Natural killer cell (primary cell): ENCODE measurements at places on chromosomes 2 and 18. TPM values are rescaled to one million over a fixed set of nuclear protein-coding genes. Genes with fewer than 3 reads are reported as not detected.

DNA sequence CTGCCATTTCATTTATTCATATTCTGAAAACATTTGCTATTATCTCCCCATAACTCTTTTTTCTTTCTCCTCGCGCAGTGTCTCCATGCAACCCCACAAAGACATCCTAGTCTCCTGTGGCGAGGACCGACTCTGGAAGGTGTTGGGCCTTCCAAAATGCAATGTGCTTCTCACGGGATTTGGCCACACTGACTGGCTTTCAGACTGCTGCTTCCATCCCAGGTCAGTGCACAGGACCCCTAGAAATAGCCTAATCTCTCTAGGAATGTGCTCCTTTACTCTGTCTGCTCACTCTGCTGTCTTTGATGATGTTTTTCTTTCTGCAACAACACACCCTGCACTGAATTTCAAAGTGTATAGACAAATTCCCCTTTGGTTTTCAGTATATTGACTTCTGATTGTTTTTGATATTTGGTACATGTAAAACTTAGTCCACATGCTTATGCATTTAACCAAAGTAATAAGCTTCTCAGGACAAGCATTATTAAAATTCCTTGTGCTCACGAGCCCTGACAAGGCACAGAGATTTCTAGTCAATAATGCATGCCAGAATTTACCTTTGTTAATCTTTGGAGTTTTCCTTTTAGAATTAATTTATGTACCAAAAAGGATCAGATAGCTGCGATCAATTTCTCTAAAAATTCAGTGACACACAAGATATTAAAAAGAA, 548.3 kb upstream of the VWC2L start:
- H3K27me3 ChIP-seq, result no peaks in the 10 kb centered on the region
- no peaks in the 10 kb centered on the region for H3K36me3 ChIP-seq
- no peak for DNase-seq
- no peaks in the 10 kb centered on the region for H3K4me1 ChIP-seq
- H3K27ac ChIP-seq, result no peak overlapping the region

- no peaks in the 10 kb centered on the region for H3K36me3 ChIP-seq
- no peak overlapping the region for H3K27ac ChIP-seq
These were observed 8.9 kb downstream of the ARHGEF4 start for GRCh38 chr2:130845505-130846085.

DNA sequence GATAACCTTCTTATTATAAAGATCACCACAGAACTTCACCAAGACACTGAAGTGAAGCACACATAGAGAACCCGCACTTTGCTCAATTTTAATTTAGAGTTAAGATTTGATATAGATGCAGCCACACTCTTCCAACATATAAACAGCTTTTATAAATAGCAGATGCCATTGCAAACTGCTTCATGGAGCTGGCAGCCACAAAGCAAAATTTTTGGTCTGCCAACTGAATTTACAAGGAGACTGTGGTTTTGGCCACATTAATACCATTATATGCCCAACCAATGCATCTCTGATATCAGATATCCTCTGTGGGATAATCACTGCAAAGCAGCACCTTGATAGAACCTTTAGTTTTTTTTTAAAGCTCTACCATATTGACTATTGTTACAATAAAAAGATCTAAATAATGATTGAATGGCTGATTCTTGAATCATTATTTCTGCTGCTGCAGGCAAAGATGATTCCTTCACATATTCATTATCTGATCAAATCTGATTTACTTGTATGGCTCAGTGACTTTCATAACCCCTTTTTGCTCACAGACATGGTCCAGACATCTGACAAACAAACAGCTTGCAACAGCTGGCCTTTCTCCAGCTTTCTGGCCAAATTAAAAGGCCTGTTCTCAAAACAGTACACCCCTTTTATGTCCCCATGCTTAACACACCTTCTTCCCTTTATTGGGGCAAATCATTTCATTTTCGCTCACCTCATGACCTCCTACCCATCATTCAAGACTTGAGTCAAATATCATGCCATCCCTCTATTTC, 88.4 kb downstream of the METTL4 start:
- no peaks in the 10 kb centered on the region for H3K36me3 ChIP-seq
- no peak overlapping the region for H3K4me3 ChIP-seq
- H3K4me1 ChIP-seq, result no peaks in the 10 kb centered on the region

- no peak overlapping the region for H3K27ac ChIP-seq
- H3K4me3 ChIP-seq, result no peak overlapping the region
- H3K27me3 ChIP-seq, result no peaks in the 10 kb centered on the region
These were observed 34.6 kb downstream of the IAH1 start for GRCh38 chr2:9508931-9509330.

DNA sequence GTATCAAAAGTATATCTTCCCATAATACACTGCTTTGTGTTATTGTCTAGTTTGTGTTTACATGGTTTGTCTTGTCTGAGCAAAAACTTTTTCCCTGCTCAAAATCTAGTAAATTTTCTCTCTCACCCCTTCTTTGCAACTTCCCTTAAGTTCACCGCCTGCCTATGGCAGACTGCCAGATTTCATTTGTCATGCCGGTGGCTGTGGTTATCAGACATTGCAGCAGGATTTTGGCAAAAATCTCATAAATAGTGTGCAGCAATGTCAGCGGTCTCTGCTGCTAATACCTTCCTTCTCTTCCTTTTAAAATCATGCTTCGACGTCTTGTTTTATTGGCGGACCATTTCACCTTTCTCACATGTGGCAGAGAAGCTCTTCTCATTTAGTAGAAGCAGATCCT, 45.6 kb upstream of the TMEM178A start:
- H3K36me3 ChIP-seq, result no peaks in the 10 kb centered on the region
- H3K4me1 ChIP-seq, result no peaks in the 10 kb centered on the region
- DNase-seq, result peak; percentile 31
- H3K4me3 ChIP-seq, result no peak overlapping the region
- H3K27ac ChIP-seq, result no peak overlapping the region
- no peaks in the 10 kb centered on the region for H3K27me3 ChIP-seq

GRCh38 chr2:207617011-207617671, 8.1 kb downstream of the METTL21A start:
- DNase-seq, result no peak
- H3K4me1 ChIP-seq, result no peaks in the 10 kb centered on the region
- H3K4me3 ChIP-seq, result no peak overlapping the region
- H3K27me3 ChIP-seq, result no peaks in the 10 kb centered on the region
- no peak overlapping the region for H3K27ac ChIP-seq

GRCh38 chr2:125644257-125644656, 1011.7 kb upstream of the GYPC start:
- H3K4me1 ChIP-seq, result no peaks in the 10 kb centered on the region
- H3K4me3 ChIP-seq, result no peak overlapping the region
- no peak for DNase-seq
- H3K27me3 ChIP-seq, result no peaks in the 10 kb centered on the region

DNA sequence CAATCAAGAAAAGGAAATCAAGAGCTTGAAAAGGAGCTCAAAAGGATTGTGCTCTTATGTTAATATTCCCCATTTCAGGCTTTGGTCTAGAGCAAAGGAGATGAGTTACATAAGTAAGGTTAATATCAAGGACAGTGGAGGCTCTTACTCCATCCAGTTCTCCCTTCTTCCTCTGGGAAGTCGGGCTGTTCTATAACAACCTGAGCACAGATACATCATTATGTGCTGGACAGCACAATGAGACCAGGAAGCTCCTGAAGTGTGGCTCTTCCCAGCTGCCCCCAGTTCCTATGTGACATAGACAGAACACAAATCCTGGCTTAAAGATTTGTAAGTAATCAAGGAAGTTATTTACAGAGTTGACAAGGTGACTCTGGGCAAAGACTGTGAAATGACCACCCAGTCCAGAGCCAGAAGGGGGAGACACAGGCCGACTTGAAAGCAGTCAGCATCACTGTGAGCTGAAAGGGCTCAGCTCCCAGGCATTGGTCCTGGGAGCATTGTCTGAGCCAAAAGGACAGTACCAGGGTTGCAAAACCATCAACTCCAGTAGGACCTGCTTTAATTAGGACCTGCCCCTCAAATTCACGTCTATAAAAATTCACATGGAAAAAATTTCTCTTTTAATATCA, 917.6 kb upstream of the ACVR2A start:
- no peak overlapping the region for H3K27ac ChIP-seq
- no peak for DNase-seq
- H3K27me3 ChIP-seq, result no peaks in the 10 kb centered on the region
- no peaks in the 10 kb centered on the region for H3K36me3 ChIP-seq
- no peaks in the 10 kb centered on the region for H3K4me1 ChIP-seq

GRCh38 chr2:10087360-10087759, 7.1 kb upstream of the CYS1 start:
- no peak overlapping the region for H3K27ac ChIP-seq
- no peak for DNase-seq
- H3K4me1 ChIP-seq, result peaks cover 12% of the 10 kb centered on the region

GRCh38 chr2:7452110-7452876, 535.1 kb downstream of the RNF144A start:
- DNase-seq, result no peak
- no peaks in the 10 kb centered on the region for H3K36me3 ChIP-seq
- peaks cover 32% of the 10 kb centered on the region for H3K4me1 ChIP-seq
- H3K4me3 ChIP-seq, result no peak overlapping the region
- peak overlapping the region; percentile 70 for H3K27ac ChIP-seq

GRCh38 chr2:3805201-3805939, 102.0 kb downstream of the DCDC2C start:
- no peak for DNase-seq
- H3K36me3 ChIP-seq, result no peaks in the 10 kb centered on the region
- no peaks in the 10 kb centered on the region for H3K27me3 ChIP-seq
- H3K4me3 ChIP-seq, result no peak overlapping the region
- no peaks in the 10 kb centered on the region for H3K4me1 ChIP-seq

DNA sequence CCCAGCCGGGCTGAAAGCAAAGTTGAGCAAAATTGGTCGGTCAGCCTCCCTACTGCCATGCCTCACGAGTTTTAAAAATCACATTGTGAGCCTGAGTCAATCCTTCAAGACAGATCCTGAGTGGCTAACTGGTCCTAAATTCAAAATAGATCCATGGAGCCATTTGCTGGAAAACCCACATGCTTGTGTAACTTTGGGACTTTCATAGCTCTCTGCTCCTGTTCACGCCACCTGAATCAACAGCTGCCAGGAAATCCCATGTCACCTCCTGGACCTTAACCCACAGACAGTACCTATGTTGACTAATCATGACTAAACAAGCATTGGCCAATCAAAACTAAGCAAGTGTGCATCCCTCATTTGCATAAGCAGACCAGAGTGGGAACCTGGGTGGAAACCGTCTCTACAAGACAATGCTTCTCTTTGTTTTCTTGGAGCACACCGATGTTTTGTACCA, 42.8 kb upstream of the LDLRAD4 start:
- no peak overlapping the region for H3K4me3 ChIP-seq
- H3K36me3 ChIP-seq, result no peaks in the 10 kb centered on the region
- no peak for DNase-seq
- H3K27me3 ChIP-seq, result no peaks in the 10 kb centered on the region
- H3K27ac ChIP-seq, result no peak overlapping the region

CIB4 gene
- total RNA-seq, result not detected

TBR1 gene
- total RNA-seq, result not detected

EFHD1 gene
- total RNA-seq, result 0.58 TPM

MC4R gene
- not detected for total RNA-seq

ABCA12 gene
- not detected for total RNA-seq

IL1R2 gene
- total RNA-seq, result 0.66 TPM

ABCG5 gene
- total RNA-seq, result not detected

UGT1A7 gene
- total RNA-seq, result not detected
